ENCODE measurements at places on chromosomes 16 and 17.

GRCh38 chr16:76661691-76662235, 384.6 kb downstream of the CNTNAP4 start:
- no peak for DNase-seq

- DNase-seq = no peak
These were observed 11.0 kb downstream of the KRT33A start for GRCh38 chr17:41339571-41340172.

- DNase-seq = no peak
These were observed 287.3 kb upstream of the CCL2 start for GRCh38 chr17:33967608-33968349.

GRCh38 chr16:78137782-78138616, 38.5 kb downstream of the WWOX start:
- no peak for DNase-seq

DNA sequence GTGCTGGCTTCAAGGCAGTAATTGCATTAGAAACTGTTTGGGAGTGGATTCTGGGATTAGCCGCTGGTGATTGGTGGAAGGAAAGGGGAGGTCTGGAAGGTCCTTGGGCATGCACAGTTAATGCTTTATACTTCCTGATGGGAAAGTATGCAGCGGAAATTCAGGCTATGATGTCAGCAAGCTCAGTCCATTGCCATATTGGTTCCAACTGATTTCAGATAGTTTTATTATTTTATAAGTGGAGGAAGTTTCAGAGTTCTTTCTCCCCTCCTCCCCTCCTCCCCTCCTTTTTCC, 8.1 kb upstream of the CMTR2 start:
- DNase-seq = no peak

- no peak for DNase-seq
These were observed 15.2 kb downstream of the GSG1L2 start for GRCh38 chr17:9806699-9807098.

DNA sequence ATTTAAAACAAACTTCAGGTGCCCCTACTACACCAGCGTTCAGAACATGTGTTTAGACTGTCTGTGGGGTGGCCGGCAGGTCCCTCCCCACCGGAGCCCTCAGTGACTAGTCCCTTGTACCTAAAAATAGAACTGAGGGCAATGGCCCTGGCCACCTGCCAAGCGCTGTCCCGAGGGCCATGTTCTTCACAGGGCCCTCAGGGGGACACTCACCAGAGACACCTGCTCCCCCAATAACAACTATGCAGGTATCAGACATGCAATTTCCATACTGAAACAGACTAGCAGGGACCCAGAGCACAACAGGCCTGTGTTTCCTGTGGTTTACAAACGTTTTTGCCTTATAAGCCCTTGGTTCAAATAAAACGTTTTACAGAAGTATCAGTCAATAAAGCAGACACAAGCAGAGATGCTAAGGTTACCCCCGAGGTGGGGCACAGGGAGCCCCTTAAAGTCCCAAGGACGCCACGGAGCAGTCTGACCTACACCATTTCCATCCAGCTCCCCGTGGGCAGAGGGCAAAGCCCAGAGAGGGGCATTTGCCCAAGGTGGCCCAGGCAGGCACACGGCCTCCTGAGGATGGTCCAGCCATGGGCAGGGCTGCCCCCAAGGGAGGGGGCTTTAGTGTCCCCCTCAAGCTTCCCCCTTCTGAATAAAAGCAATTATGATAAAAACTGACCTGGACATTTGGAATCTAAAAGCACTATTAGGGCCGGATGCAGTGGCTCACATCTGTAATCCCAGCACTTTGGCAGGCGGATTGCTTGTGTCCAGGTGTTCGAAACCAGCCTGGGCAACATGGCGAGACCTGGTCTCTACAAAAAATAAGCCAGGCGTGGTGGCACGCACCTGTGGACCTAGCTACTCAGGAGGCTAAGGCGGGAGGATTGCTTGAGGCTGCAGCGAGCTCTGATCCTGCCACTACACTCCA, 896 bp upstream of the MYLK3 start:
- peak; percentile 28 for DNase-seq

GRCh38 chr17:6853764-6854442, 22.4 kb upstream of the TEKT1 start:
- DNase-seq = no peak

- DNase-seq = no peak
These were observed 3.6 kb downstream of the SP2 start for GRCh38 chr17:47899643-47900042.

GRCh38 chr16:67278773-67279295, 498 bp upstream of the PLEKHG4 start:
- DNase-seq = no peak

DNA sequence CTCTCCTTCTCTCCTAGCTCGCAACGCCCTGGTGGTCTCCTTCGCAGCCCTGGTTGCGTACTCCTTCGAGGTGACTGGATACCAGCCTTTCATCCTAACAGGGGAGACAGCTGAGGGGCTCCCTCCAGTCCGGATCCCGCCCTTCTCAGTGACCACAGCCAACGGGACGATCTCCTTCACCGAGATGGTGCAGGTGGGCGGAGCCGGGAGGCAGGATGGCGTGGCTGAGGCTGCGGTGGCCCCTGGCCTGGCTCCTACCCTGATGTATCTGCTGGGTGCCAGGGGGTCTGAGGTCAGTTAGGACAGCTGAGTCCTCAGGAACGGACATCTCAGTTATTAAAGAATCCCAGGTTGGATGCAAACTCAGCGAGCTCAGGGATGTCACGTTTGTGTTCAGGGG, 16.7 kb downstream of the SLC26A11 start:
- no peak for DNase-seq

- no peak for DNase-seq
These were observed 30.8 kb downstream of the AXIN2 start for GRCh38 chr17:65530523-65531255.

DNA sequence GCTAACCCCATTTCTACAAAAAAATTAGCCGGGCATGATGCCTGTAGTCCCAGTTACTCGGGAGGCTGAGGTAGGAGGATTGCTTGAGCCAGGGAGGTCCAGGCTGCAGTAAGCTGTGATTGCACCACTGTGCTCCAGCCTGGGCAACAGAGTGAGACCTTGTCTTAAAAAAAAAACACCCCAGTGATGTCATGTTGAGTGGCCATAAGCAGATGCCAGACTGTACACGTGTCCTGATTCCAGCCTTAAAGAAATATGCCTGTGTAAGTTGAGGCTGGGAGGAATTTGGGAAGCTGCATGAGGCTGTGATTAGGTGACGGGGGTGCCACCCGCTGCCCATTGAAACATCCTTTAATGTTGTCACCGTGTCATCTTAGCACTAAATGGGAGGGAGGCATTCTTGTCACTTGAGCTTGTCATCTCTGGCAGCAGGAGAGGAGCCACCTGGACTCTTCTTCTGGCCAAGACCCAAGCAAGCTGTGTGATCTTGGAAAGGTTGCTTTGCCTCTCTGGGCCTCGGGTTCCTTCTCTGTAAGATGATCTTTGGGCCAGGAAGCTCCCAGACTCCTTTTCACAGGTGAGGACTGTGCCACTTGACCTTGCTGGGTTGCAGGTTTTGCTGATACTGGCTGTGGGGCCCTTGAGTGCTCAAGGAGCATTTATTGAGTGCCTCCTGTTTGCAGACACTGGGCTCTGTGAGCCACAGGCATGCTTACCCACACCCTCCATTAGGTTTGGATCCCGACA, 98.3 kb upstream of the CIBAR2 start:
- no peak for DNase-seq

DNA sequence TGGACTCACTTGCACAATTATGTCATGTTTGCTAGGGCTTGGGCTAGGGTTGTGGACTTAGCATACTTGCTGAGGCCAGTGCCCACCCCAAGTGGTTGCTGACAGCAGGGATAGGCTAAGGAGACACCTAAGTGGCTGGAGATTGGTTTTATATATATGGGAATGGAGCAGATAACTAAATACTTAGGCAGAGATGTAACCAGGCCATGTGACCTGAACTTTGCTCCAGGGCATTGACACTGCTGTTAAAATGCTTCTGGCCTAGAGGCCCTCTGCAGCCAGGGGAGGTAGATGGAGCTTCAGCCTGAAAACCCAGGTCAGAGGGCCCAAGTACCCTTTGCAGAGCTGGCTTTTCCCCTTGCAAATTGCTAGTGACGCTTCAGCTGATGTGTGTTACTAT, 1.4 kb upstream of the ITGB3 start:
- DNase-seq = no peak

DNA sequence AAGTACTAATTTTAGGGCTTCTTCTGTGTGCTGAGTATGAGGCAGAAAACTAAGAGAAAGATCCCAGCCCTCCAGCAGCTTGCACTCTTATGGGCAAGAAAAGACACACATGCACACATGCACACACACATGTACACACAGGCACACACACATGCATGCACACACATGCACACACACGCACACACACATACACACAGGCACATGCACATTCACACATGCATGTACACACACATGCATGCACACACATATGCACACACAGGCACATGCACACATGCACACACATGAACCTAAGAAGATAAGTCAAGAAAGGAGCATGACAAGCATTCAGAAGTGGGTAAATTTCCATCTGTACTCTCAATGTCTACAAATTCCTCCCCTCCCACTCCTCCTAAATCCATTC, 130.2 kb downstream of the IRX3 start:
- no peak for DNase-seq

DNA sequence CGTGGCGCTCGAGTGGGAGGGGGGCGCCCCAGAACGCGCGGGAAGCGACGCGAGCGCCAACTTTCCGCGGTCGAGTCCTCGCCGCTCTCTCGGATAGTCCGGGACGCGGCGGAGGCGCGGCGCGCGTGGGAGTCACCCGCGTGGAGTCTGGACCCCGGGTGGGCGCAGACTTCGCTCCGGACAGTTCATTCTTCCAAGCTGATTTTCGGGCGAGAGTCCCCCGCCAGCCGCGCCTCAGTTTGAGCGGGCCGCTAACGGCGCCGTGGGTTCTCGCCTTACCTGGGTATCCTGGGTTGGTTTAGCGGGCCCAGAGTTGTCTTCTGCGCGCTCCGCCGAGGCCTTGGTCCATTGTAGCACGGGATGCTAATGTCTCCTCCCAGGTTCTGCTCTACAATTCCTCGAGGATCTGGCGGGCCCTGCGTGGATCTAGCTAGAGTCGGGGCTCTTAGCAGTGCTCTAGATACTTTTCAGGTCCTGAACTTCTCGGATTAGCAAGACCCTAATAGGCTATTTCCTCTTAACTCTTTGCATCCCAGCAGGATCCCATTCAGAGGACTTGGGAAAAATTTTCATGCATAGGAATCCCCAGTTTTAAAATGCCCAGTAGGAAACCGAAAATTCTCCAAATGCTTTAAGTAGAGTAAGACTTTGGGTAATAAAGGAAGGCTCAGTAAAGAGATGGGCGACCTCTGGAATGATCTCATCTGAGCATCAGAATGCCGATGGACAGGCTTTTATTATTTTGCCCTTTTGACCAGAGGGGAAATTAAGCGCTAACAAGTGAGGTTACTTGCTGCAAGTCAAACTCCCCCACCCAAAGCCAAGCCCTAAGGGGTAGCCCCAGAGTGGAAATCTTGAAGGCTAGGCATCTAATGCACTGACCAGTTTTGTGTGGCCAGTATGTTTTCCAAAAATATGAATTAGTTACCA, 537 bp upstream of the GJC1 start:
- DNase-seq = no peak

- no peak for DNase-seq
These were observed 219.7 kb downstream of the GSG1L start for GRCh38 chr16:27843800-27844199.

DNA sequence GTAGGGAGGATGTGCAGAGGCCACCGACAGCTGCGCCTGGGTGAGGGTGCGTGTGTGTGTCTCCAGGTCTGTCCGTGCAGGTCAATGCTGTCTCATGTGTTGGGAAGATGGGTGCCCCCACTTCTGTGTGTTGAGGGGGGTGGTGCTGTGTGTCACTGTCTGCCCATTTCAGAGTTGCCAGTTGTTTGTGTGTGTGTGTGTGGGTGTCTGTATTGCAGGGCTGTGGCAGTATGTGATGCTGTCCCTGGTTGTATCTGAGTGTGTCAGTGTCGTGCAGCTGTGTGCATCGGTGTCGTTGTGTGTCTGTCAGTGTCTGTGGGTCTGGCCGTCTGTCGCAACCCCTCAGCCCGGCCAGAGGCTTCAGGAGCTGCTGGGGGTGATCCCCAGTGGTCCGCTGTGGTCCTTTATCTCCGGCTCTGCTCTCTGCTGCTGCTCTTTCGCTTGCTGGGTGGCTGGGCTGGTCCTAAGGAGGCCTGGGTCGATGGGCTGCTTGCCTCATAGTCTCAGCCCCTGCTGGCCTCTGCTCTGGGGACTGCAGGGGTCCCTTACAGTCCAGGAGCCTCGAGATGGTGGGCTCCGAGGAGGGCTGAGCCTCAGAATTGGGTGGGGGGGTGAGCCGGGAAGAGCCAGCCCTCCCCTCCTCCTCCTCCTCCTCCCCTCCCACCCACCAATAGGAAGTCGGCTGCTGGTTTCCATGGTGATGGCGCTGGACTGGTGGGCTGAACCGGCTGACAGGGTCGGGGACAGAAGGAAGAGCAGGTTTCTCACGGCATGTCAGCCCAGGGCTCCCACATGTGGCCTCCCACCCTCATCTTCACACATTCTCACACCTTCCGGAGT, at the start of gene TSPOAP1:
TSS of gene TSPOAP1 (minus strand) at position 601 of the 840 bp plus-strand sequence. CDS start 875 bp downstream, outside the sequence.
- DNase-seq = no peak

DNA sequence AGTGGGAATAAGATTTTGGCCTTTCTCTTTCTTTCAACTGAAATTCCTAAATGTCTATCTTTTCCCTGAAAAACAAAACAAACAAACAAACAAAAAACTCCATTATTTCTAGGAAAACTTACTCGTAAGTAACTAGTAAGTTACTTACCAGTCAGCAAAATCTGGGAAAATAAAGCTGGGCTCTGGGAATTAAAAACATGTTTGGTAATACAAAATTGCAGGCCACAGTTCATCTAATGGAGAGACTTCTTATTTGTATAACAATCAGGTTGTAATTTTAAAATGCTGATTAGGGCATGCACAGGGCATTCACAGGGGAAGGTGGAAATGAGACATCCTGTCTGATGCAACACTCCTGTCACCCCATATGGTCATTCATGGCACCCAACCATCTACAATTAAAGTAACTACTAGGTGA, 3.8 kb upstream of the WIPI1 start:
- no peak for DNase-seq

GRCh38 chr17:73802314-73802713, 158.1 kb upstream of the SDK2 start:
- DNase-seq = no peak

DNA sequence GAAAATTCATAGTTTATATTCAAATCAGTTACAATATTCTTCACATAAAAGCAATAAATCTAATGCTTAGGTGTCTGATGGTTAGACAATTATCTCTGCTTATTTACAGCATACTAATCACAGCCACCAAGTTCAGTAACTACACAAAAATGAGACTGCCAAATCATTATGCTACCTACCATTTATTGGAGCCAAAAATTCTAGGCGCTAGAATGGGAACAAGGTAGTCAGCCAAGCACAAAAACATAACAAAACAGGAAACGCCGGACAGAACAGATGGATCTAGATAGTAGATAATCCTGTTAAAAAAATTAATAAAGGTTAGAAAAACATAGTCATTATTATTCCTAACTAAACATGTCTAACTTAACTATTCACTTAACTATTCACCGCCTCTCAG, 3.6 kb downstream of the ARL6IP1 start:
- no peak for DNase-seq

DNA sequence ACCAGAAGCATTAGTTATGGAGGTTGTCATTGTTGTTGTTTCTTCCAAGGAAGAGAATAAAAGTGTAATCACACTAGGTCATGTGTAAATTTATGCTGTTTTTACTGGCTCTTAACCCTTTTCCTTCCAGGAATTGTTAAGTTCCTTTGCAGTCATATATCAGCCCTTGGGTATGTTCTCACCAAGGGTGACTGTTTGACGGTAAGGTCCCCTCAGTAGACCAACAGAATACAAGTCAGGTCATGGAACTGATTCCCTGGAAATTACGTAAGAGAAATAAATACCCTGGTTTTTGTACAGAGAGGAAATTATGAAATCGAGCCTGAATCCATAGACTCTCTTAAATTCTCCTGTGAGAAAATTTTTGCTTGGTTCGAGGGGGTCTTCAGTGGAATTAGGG, 11.2 kb upstream of the KCNJ2 start:
- no peak for DNase-seq
